ENCODE measurements at places on chromosomes 4 and X. TPM values are rescaled to one million over a fixed set of nuclear protein-coding genes. Genes with fewer than 3 reads are reported as not detected.

DNA sequence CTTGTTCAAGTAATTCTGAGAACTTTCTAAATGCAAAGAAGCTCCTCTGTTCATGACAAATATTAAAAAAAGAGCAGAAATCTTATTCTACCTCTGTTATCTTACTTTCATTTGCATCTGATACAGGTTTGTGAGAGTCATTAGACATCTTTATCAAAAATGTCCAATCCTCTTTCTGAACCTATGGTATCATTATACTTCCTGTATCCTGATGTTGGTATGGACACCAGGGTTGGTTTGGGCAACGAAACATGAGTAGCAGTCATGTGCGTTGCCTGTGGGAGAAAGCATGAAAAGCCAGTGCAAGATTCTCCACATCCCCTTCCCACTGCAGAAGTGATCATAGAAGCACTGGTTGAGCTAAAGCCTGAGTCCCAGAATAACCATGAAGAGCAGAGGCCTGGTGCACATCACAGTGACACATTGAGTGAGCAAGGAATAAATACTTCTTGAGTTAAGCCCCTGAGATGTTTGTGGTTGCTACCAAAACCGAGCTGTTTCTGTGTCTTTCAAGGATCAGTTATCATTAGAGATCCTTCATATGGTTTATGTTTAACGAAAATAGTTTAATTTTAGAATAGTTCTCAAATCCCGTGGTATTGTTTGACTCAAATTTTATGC is 197.2 kb downstream of the BANK1 start:
- DNase-seq = no peak

DNA sequence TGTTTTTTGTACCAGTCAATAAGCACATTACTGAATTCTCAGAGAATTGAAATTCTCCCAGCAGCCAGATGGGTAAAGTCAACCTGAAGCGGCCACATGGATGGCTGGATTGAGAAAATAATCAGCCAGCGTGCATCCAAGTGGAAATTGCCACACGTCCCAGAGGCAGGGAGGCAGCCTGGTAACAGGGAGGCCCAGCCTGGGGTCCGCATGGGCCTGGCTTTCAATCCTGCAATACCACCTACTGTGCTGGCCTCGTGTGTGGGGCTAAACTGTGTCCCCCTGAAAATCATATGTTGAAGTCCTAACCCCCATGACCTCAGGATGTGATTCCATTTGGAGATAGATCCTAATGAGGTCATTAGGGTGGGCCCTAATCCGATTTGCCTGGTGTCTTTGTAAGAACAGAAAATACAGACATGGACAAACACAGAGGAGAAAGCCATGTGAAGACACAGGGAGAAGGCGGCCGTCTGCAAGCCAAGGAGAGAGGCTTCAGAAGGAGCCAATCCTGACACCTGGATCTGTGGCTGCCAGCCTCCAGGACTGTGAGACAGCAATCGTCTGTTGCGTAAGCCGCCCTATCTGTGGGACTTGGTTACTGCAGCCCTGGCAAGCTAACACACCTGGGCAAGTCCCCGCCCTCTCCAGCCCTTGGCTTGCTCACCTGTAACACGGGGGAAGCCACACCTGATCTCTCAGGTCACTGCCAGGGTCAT is 90.3 kb downstream of the JAKMIP1 start:
- DNase-seq = no peak

GRCh38 chr4:13541720-13542576 is 2.4 kb downstream of the NKX3-2 start:
- DNase-seq = no peak

GRCh38 chr4:89254847-89255246 is 52.8 kb downstream of the GPRIN3 start:
- no peak for DNase-seq

DNA sequence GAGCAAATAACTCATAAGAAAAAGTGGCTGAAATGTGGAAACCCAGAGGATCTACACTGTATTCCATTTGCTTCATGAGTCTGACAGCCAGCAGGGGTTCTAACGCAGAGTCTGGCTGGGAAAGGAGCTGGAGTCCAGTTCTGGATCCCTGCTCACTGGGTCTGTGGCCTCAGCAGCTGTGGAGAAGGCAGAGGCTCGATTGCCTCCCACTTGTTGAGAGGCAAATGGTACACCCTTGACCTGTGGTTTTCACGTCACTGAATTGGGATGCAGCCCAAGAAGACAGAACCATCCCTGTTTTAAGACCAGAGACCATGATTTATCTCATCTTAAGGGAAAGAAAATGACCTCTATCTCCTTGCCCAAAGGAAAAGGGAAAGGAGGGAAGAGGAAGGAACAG is 147.0 kb upstream of the NOCT start:
- no peak for DNase-seq

GRCh38 chr4:4349867-4350266 is 37.0 kb upstream of the NSG1 start:
- DNase-seq = no peak

GRCh38 chr4:159837071-159837470 is 734.2 kb downstream of the RAPGEF2 start:
- peak; percentile 17 for DNase-seq

DNA sequence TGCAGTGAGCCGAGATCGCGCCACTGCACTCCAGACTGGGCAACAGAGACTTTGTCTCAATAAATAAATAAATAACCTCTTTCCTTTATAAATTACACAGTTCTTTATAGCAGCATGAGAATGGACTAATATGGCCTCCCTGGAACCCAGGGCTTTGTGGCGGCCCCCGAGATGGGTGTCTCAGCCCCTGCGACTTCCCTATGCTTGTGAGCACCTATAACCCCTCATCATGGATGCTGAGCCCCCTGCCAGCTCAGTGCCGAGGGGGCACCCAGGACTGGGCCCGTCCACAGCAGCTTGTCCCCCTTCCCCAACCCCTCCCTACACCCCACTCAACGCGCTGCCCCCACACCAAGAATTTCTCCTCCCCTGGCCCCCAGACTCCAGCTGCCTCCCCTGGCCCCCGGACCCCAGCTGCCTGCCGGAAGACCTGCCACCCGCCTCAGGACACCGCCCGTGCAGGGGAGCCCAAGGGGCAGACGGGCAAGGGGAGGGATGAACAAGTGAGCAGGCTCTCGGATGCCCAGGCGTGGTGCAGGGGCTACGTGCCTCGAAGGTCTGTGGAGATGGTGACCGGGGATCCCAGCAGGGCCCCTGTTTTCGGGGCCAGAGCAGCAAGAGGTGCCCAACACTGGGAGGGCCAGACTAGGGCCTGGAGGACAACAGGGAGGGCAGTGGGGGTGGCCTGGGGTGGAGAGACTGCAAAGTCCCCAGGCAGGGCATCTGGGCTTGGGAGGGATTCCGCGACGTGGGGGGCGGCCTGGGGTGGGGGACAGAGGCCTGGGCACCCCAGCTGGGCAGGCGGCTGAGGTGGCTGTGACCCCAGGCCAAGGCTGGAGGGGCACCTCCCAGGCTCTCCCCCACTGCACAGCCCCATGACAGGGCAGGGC is 74.0 kb downstream of the FAM53A start:
- no peak for DNase-seq

- no peak for DNase-seq
These were observed 1165.9 kb upstream of the TENM3 start for GRCh38 chr4:181077341-181077740.

DNA sequence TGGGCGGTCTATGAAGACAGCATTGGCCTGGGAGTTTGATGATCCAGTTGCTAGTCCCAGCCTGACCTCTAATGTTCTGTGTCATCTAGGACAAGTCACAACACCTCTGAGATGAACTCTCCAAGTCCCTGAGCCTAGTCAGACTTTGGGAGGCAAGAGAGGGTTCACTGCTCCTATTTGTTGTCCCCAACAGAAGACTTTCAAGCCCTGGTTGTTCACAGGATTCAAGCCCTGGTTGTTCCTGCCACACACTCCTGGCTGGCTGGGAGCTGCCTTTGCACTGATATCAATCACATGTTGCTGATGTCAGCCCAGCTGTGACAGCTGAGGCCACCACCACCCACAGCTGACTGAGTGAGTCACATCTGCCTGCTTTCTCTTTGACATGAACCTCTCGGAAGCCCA is 253.2 kb upstream of the RASGEF1B start:
- DNase-seq = no peak

- peak; percentile 34 for DNase-seq
These were observed 256.7 kb downstream of the SPOCK3 start for GRCh38 chr4:166977596-166977995.

- DNase-seq = no peak
These were observed 571.9 kb downstream of the SPOCK3 start for GRCh38 chr4:166662266-166662843.

DNA sequence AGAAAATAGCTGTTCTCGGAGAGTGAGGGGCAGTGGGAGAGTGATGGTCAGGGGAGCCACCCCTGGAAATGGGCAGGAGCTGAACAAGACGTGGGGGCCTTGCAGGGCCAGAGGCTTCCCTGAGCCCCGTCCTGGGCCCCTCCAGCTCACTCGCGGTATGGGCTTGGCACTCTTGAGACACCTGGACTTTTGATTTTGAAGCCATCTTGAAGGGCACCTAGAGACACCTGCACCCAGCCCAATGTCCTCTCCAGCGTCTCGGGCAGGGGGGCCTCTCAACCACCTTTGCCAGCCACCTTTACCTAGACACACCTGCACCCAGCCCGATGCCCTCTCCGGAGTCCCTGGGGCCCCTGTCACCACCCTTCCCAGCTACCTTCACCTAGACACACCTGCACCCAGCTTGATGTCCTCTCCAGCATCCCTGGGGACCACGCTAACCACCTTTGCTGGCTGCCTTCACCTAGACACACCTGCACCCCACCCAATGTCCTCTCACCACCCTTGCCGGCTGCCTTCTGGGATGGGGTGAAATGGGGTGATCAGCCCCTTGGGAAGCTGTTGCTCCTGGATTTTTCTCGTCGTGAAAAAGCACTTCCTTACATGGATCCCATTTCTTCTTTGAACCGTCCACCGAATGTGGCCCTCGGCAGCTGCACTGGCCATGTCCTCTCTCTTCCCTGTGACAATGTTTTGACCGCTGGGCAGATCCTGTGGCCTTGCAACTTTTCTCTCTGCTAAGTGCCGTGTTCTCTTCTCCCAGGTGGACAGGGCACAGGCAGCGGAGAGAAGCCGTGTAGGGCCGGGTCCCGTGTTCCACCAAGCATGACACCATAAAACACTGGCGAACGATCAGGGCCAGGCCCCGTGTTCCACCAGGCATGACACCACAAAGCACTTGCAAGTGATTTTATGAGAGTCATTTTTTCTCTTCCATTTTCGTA is 47.5 kb downstream of the CPZ start:
- DNase-seq = no peak

GRCh38 chr4:41933997-41934503 is 1.2 kb upstream of the TMEM33 start:
- no peak for DNase-seq

GRCh38 chr4:173252024-173252935 is 81.9 kb downstream of the HMGB2 start:
- no peak for DNase-seq

DNA sequence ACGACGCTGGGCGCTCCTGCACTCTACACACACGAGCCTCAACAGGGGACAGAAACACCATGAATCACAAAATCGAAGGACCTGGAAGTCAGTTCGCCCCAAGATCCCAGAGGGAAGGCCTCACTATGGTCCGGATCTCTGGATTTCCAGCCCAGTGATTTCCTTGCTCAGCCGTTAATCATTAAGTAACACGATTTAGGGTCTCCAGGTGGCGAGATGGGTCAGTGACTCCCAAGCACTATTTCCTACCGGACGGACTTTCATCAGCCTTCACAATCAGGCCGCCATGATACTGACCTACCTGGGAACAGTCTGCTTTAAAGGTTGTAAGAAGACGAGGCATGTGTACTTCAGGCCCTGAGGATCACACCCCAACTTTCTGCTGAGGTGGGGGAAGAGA is 63.7 kb downstream of the FAT1 start:
- DNase-seq = no peak

GRCh38 chr4:188300385-188300784 is 161.1 kb downstream of the TRIML1 start:
- DNase-seq = no peak

DNA sequence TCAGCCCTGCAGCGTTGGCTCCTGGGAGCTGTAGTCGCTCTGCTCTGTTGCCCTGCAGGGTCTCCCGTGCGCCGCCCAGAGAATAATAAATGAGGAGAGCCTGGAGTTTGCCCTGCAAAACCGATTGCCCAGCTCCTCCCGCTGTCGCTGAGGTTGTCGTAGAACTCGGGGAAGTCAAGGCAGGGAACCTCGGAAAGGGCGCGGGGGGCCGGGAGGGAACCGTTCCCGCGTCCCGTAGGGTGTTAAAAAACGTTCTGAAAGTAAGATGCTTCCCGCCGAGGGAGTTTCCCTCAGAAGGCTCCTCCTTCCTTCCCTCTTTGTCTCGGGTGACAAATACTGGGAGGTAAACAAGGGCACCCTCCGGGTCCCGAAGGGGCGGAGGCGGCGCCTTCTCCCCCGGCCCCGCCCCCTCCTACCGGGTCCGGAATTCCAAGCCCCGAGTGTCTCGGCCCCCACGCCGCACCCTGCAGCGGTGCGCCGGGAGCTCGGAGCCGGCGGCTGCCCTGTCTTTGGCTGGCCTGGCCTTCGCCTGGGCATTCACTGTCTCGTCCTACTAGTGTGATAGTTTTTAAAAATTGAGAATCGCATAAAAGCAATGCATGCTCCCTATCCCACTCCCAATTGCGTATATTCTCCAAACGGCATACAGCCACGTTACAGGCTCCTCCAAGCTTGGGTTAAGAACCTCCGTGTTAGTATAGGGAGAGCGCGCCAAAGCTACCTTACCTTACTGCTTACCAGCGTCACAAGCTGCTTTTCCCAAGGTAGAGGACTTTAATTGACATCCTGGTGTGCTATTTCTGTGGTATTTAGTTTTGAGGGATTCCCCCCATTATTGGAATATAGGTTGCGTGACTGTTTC is 964 bp upstream of the HMGB2 start:
- peak; percentile 79 for DNase-seq

- no peak for DNase-seq
These were observed 9.1 kb upstream of the FGFBP1 start for GRCh38 chr4:15947684-15948083.

Gene AIMP1
- total RNA-seq = 26.8 TPM

Gene TMEM33
- total RNA-seq = 39.6 TPM

Gene GNRHR
- total RNA-seq = not detected

Gene SETD7
- 41.0 TPM for total RNA-seq

Gene ESX1
- total RNA-seq = 0.10 TPM

Gene TMSB15A
- total RNA-seq = 28.5 TPM

Gene FRMPD4
- total RNA-seq = 2.6 TPM

Gene DGKK
- total RNA-seq = 3.2 TPM

Gene GAGE12F
- not detected for total RNA-seq

Gene GPR119
- not detected for total RNA-seq

Gene CSAG3
- not detected for total RNA-seq

Gene TEX13C
- total RNA-seq = not detected
